HepG2 (cell line): ENCODE measurements at places on chromosomes 4 and X.

DNA sequence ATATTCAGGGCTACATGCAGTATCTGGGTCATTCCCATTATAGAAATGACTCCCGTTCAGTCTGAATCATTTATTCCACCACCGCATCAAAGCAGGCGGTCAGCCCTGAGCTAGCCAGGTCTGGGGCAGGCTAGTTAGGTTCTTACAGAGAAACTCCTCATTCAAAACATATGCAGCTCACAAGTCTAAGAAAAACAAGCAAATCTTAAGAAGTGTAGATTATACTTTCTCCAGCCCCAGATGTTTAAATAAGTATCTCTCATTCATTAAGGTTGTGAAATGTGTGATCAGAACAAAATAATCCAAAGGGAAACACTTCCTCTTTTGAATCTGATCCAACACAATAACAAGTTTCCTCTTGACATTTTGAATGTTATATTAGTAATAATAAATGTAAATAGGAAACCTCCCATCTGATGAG, 441.9 kb downstream of the INPP4B start:
- no peak for DNase-seq

- no peak for DNase-seq
These were observed 138.2 kb downstream of the CAMK2D start for GRCh38 chr4:113623274-113623894.

DNA sequence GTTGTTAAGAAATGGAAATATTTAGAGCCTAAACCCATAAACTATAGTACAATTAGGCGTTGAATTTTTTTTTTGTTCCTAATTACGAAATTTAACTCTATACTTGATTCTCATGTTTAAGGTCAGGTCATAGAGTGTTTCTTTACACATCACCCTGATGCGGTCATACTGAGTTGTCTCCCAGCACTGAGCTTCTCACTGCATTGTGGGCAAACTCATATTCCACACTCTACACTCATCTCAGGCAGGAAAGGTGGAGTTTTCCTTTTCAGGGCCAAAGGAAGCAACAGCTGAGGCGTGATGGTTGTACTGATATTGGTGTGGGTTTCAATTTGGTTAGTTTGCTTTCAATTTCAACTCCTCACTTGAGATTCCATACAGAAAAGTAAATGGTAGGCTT, 75.4 kb downstream of the FAT4 start:
- no peak for DNase-seq

GRCh38 chr4:147560625-147561024, 56.6 kb upstream of the TMEM184C start:
- DNase-seq: no peak

- no peak for DNase-seq
These were observed 68.5 kb downstream of the FGFBP1 start for GRCh38 chr4:15870079-15870478.

DNA sequence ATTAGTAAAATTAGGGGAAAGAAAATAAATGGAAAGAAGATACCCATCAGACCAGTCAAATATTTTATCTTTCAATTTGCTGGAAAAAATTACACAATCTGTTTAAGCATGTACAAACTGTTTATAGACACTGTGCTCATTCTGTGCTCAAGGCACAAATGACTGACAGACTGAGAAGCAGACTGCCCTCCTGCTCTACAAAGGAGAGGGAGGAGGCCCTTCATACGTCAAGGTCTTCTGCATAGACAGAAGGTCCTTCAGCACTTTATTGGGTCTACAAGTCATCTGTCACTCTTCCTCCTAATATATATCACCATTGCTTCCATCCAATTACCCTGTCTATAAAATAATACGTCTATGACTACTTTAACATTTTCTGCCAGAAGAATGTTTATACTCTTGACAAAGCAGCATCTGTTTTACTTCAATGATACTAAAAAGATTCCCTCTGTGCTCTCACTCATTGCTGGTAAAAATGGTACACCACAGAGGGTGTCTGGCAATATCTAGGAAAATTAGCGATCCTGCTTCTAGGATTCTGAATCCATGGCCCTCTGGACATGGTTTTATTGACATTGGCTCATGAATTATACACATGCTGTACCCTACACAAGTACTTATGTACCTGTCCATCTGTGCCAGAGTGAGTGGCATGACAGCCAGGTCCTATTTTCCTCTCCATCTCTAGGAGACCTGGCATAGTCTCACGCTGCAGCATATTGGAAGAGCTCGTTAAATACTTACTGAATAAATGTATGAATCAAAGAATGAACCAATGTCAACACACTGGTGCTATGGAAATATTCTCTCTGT, 11.3 kb downstream of the SLC10A6 start:
- no peak for DNase-seq

DNA sequence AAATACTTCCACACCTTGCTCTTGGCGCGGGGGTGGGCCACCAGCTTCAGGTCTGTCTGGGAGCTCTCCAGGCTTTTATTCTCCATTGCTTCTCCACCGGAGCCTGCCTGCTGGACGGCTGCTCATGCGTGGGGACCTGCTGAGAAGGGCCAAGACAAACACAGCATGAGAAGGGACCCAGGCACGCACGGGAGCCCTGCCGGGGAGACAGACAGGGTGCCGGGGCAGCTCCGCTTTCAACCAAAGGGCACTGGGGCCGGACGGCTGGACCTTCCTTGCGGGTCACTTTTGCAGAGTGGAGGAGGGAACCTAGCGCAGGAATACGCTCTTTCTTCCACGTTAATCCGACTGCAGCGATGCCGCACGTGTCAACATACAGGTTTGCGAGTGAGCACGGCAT, 10.1 kb downstream of the DHRSX start:
- no peak for DNase-seq

GRCh38 chr4:27861381-27861787, 1000.7 kb downstream of the STIM2 start:
- DNase-seq: peak; percentile 25

DNA sequence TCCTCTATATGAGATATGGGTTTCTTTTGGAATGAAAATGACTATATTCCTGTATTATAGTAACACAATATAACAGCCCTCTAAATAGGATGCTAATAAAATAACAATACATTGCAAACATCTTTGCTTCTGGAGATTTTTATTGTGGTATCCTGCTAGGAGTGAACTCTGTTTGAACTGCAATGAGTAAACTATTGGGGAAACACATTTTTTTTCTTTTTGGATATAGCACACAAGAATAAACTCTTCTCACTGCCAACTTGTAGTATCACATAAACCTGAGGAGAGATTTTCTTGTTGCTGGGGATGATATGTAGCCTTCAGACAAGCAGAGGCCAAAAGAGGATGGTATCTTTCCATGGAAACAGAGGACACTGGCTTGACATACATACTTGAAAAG, 238.2 kb downstream of the C4orf33 start:
- DNase-seq: no peak

- no peak for DNase-seq
These were observed 2.0 kb upstream of the GPR34 start for GRCh38 chrX:41686788-41687187.

GRCh38 chrX:35890699-35891098, 28.8 kb upstream of the CFAP47 start:
- DNase-seq: peak; percentile 46
